ENCODE measurements at places on chromosomes 13 and 19.

DNA sequence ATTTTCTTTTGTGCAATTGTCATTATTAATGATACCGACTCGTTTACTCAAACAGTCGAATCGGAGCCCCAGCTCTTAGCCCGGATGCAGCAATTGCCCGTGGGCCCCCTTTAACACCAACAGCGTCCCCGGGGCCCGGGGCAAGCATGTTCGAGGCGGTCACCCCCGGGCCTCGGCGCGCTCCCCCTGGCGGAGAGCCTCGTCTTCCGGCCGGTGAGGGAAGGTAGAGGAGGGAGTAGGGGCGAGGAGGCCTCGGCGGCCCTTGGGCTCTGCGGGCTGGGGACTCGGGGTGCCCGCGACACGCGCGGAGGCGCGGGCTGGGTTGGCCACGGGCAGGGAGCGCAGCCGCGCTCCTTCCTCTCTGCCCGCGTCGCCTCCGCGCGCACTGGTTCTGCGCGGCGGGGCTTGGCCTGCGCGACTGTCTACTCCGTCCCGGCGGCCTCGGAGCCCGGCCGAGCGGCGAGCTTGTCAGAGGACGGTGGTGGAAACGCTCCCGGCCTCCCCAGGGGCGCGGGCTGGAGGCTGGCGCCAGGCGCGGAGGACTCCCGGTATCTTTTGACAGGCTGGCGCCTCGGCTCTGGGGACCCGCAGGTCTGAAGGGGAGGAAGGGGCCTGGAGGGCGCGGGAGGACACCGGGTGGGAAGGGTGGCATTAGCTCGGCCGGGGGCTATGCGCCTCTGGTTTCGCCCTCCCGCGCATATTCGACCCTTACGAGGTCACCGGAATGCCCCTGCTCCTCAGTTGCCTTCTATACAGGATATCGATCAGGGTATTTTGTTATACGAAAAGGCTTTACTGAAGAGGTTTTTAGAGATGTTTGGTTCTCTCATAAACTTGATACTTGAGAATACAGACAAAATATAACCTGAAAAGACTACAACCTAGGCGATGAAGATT is 1.5 kb downstream of the BIVM start:
- peak; percentile 82 for DNase-seq

DNA sequence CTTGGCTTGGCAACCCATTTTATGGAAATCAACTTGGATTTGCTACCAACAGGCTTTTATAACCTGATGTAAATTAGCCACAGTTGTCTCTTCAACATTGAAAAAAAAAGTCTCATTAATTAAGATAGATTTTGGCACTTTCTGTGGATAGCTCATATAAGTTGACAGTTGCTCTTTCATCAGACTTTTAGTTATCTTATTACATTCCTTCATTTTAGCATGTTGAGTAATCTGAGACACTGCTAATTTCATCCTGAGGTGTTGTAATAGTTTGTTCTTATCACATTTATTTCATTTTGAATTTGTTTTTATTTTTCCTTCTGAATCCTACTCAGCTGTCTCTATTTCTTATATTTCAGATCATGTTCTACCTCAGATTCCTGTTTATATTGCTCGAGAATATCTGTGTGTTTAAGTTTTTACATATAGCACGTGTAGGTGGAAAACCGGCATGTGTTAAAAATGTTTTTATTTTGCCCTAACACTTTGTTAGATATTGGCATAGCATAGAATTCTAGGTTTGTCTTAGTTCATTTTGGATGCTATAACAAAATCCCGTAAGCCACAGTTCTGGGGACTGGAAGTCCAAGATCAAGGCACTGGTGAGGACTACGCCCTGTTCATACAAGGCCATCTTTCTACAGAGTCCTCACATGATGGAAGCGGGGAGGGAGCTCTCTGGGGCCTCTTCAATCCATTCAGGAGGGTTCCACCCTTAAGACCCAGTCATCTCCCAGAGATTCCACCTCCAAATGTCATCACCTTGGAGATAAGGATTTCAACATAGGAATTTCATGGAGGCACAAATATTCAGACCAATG is 239.4 kb downstream of the COL4A1 start:
- no peak for DNase-seq

- no peak for DNase-seq
Measured at GRCh38 chr19:41991025-41991424, 3.0 kb downstream of the ATP1A3 start.

GRCh38 chr19:18611327-18612050 is 1.2 kb upstream of the TMEM59L start:
- DNase-seq, result no peak

DNA sequence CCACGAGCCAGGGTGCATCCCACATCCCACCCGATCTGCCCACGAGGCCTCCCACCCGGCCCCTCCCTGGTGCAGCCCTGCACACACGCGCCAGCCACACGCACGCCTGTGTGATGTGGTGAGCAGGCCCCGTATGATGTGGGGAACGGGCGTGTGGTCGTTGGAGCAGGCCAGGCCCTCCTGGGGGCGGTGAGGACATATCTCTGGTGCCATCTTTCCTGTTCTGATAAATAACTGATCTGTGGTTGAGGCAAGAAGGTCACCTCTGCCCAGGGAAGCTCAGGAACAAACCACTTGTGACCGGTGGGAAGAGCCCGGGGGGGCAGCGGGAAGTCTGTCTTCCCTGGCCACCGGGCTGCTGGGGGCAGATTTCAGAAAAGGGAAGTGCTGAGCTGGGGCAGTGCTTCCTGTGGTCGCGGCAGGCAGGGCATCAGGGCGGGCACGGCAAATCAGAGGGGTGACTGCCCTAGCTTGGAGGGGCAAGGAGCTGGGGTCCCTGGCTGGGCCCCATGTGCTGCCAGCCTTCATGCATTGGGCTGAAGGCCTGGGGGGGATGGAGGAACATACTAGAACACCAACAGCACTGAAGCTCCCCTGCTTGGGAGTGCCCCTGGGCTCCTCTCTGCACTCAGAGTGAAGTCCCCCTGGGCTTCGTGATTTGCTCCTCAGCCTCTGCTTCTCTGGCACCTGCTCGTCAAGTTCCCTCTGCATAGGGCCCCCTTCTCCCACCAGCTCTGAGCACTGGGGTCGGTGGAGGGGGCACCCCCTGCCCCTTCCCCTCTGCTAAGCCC is 35.2 kb upstream of the SLC7A10 start:
- DNase-seq, result no peak

DNA sequence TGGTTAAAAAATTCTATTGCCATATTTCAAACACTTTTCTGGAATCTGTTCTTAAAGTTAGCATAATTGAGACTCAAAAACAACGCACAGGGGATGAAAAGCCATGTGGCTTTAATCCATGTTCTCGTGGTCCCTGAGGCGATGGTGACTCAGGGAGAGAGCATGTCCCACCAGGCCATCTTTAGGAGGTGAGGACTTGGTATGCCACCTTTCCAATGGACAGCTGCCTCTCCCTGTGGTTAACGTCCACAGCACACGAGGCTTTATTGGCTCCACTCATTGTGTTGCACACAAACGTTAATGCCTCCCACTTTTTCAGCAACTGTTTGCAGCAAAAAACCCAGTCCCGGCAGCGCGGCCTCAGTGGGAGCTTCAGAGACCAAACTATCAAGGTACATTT is 51.4 kb downstream of the EFNB2 start:
- no peak for DNase-seq

GRCh38 chr13:75324413-75324940 is 157.5 kb downstream of the TBC1D4 start:
- no peak for DNase-seq

DNA sequence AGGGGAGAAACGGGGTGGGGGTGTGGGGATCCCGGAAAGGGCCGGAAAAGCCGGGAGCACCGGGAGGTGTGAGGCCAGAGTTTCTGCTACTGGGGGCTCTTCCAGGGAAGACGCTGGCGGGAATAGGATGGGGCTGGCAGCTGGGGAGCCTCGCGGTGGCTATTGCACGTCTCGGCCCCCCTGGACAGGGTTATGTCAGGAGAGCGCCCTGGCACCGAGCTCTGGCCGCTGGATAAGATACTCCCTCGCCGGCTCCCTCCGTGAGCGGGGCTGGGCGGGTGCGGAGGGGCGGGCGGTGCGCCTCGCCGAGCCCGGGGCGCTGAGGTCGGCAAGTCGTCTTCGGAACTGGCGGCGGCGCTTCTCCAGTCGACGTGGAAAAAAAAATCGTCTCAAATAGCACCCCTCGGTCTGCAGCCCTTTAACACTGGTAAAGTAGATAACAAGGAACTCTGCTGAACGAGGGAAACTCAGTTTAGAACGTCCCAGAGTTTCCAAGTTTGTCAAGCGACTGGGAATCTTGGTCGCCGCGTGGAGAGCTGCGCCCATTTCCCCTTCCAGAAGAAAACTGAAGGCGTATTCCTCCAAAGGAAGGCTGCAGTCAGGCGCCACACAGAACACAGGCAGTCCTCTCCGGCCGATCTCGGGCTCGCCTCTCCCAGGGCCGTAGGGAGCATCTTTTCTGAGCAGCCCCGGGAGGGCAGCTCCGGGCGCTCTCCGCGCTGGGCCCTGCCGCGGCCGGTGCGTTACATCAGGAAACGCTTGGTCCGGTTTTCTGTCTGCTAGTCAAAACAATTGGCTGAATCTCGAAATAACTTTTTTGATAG is 115.1 kb downstream of the KCNRG start:
- no peak for DNase-seq

GRCh38 chr13:73169971-73170370 is 111.2 kb downstream of the KLF5 start:
- peak; percentile 24 for DNase-seq

GRCh38 chr19:12834976-12835757 is 788 bp upstream of the RTBDN start:
- DNase-seq, result peak; percentile 20

DNA sequence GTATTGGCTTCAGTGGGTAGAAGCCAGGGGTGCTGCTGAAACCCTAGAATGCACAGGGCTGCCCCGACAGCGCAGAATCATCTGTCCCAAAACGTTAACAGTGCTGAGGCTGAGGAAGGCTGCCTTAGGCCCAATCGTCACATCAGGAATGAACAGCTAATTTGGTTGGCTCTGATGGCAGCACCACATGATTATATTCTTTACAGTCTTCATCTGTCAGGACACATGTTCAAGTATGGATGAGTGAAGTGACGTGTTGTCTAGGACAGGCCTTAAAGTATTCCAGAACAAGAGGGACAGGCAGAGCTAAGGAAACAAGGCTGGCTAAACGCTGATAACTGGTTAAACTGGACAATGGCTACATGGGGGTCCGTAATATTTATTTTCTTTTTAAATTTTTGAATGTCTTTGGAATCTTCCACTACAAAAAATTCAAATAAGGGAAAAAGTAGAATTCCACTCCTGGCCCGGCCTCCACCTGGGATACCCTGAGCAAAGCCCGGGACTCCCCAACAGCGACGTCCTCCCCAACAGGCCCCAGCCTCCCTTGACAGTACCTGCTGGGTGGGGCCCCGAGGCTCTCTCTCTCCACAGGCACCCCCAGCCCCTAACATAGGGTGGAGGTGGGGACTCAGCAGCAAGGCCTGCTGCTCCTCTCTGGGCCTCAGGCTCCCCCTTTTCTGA is 14.8 kb upstream of the CCNP start:
- DNase-seq, result no peak

DNA sequence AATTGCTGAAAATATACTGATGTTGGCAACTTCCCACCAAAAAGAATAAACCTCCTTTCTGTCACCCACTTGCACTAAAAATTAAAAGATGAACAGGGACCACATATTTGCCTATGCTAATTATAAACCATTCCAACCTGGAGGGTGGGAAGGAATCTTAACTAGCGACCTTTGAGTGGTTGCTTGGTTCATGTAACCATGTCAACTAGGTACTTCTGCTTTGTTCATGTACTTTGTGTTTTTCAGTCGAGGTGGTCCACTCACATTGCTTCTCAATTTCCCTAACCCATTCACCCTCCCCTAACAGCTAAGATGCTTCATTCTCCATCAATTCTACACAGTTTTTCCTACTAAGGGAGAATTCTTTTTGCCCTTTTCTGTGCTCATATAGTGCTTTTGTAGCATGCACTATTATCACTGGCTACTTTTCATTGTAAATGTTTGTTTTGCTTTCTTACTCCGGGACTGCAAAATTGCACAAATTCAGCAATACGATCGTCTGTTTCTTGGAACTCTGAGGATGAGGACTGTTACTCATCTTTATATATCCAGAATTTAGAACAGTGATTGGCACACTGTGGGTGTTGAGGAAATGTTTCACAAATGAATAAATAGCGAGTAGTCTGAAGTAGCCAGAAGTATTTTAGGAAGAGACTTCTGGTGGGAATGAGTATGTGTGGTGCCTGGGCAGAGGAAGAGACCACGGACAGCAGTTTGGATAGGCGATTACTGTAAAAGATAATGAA is 187.5 kb downstream of the GPC6 start:
- DNase-seq, result no peak

DNA sequence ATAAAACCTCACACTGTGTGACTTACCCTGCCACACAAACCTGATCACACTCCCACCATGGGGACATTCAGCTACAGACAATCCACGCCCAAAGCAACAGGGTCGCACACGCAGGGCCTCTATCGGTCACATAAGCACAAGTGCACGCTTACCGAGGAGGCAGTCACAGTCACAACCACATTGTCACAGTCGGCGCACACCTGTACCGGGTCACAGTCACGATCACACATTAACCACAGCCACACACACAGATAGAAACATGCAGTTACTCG is 579 bp downstream of the ZNF566 start:
- peak; percentile 53 for DNase-seq

DNA sequence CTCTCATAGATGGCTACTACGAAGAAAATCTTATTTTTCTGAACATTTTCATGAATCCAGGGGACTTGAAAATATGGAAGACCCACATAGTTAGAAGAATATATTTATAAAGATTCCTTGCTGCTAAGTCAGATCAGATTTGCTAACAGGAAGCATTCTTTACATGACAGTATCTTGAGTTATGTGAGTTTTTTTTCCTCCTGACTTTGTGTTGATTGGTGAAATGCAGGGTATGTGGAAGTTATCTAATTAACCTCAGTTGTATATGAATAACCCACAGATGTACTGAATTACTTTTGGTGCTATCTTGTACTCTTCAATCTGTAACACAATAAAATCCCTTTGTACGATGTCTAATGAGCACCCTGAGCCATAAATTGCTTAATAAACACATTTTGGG is 53.8 kb downstream of the ESD start:
- no peak for DNase-seq
